Hypothalamus (tissue), 51 donors: ENCODE measurements at places on chromosomes 12 and 14.

DNA sequence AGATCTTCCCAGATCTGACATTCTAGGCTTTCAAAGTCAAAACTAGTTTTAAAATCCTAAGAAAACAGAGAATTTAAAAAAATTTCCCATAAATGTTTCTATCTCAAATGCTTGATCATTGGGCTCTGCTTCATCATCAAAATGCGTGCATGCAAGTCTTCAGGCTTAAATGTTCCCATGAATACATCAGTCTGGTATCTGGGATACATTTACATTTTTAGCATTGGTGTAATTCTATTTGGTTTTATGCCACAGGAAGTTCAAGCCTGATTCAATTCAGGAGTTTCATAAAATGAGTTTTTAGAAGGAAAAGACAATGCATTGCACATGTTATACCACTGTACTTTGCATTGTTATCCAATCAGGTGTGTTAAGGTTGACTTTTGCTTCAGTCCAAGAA, 336.4 kb downstream of the PCNX1 start:
- no peak for DNase-seq

DNA sequence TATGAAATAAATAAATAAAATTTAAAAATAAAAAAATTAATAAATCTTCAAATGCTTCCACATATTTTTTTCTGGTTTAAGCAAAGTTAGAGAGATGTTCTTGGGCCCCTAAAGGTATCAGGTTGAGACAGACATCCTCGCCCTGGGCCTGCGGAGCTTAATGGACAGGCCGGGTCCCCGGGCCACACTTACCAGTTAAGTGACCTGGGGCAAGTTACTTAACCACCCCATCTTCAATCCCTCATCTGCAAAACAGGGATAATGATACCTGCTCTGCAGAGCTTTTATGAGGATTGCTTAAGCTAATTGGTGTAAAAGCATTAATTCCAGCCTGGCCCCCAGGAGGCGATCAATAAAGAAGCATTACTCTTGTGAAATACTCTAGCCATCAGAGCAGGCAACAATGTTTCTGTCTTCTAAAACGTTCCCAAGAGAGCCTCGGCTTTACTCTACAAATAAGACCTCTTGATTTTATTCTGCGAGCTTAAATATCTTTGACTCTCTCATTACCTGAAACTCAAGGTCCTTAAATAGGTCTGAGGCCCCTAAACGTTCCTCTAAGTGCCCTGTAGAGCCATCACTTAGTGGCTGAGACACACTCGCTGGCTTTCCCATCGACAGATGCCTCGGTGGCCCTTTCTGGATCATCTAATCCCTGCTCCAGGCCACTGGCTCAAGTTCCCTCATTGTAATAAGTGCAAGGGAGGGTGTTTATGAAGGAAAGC, 81.1 kb upstream of the DIO3 start:
- no peak for DNase-seq

- no peak for DNase-seq
Observed at GRCh38 chr12:62787611-62788010, 147.3 kb downstream of the PPM1H start.

DNA sequence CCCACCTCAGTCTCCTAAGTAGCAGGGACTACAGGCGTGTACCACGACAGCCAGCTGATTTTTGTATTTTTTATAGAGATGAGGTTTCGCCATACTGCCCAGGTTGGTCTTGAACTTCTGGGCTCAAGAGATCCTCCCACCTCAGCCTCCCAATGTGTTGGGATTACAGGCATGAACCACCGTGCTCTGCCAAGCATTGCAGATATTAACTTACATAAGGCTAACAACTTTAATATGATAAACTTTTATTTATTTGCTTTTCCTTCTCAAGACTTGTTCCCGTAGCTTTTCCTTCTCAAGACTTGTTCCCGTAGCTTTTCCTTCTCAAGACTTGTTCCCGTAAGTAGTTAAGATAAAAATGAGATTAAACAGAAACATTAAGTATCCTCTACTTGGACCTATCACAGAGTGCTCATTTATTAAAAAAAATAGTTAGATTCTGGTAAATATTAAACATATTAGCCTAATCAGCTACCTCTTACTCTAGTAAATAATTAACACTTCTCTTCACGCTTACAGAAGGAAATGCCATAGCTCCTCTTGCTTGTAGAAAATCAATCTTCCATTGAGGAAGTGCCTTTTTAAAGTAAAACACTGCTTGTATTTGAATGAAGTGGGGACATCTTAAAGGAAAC, 157.7 kb upstream of the KITLG start:
- no peak for DNase-seq
